ENCODE measurements at places on chromosomes 7 and 10.

GRCh38 chr7:28596245-28596935, 184.1 kb downstream of the CREB5 start:
- no peak for DNase-seq

GRCh38 chr7:125125315-125125714, 195.7 kb upstream of the POT1 start:
- no peak for DNase-seq

- no peak for DNase-seq
These were observed 122.6 kb downstream of the KCND2 start for GRCh38 chr7:120395526-120396019.

DNA sequence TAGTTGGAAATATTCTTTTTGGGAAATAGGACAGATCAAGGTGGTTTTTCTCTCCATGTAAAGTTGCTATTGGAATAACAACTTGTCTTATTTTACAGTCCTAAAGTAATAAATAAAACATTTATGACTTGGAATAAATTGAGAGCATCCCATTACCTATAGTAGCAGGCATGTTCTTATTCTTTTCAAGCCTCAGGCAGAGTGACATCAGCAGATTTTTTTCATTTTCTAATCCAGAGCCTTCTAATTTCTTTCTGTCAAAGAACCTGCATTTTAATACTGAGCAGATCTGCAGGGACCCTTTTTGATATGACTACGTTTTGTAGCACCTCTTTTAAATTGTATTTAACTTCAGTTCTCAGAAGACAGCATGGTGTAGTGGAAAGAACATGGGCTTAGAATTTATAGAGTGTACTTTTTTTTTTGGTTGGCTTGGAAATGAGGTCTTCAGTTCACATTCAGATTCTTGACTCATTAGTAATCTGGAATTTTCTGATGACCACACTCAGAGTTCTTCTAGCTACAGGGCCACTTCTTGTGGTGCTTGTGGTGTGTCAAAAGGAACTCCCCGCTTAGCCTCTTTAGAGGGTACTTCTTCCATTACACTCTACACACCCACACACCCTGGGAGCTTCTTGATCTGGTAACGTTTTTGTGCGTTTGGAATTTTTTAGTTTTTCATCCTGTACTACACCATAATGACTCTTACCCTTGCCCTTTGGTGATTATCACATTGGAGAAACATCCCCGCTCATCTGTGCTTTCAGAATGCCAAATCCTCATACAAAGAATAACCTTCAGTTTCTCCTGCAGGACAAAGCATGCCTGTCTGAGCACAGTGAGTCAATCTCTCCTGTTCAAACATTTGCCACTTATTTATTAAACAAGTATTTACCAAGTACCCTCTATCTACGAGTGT, 34.6 kb downstream of the AGK start:
- no peak for DNase-seq

DNA sequence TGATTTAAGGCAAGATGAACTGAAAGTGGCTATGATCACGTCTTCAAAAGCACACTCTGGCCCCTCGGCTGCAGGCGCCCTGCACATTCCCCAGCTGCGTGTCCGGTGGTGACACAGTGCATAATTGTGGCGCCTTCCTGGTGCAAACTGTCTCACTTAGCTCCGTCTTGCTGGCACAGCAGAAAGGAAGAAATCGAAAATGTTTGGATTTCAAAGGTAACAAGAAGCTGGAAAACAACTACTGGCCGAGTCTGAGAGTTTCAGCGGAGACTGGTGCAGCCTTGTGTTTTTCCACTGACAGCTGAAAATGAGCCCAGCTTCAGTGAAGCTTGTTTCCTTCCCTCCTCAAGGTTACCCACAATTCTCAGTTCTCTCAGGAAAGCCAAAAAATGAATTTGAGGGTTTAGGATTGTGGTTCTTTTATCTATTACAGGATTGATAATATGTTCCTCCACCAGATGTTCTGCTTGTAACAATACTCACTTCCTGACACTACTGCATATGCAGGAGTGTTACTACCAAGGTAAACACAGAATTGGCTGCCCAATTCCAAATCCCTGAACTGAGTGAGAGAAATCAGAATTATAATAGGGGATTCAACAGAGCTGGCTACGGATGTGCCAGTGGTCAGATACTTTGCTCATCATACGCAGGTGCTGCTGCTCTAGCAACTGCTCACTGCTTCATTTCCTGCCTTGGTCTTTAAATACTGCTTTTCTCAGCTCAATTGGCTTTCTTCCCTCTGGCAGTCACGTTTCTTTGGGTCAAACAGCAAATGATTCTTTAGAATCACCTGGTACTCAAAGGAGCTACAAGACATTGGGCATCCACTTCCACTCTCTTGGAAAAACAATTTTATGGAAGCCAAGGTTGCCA, 63.7 kb downstream of the TRUB1 start:
- no peak for DNase-seq
